ENCODE measurements at places on chromosomes 12 and 14. TPM values are rescaled to one million over a fixed set of nuclear protein-coding genes. Genes with fewer than 3 reads are reported as not detected.

Gene ANKRD33
- not detected for total RNA-seq

- H3K27me3 ChIP-seq: peaks cover 2% of the 10 kb centered on the region
- H3K36me3 ChIP-seq: no peaks in the 10 kb centered on the region
- no peak overlapping the region for H3K4me3 ChIP-seq
- no peak for DNase-seq
- H3K4me1 ChIP-seq: peaks cover 5% of the 10 kb centered on the region
Observed at GRCh38 chr14:78847801-78848200, 677.6 kb downstream of the NRXN3 start.

Gene FZD10
- total RNA-seq: 14.2 TPM

GRCh38 chr12:16096273-16096849 is 181.1 kb downstream of the SLC15A5 start:
- no peaks in the 10 kb centered on the region for H3K4me1 ChIP-seq
- H3K27me3 ChIP-seq: no peaks in the 10 kb centered on the region
- H3K27ac ChIP-seq: no peak overlapping the region
- no peak overlapping the region for H3K4me3 ChIP-seq
- peaks cover 5% of the 10 kb centered on the region for H3K36me3 ChIP-seq

- H3K36me3 ChIP-seq: peaks cover 2% of the 10 kb centered on the region
- H3K4me1 ChIP-seq: peaks cover 33% of the 10 kb centered on the region
- no peak within 1 kb of the TSS for H3K27ac ChIP-seq
- no peak within 1 kb of the TSS for H3K4me3 ChIP-seq
- peaks cover 42% of the 10 kb centered on the region for H3K27me3 ChIP-seq
Observed at GRCh38 chr12:1820191-1820895, at the start of gene LRTM2. Gene LRTM2, plus strand, starts transcription at chr12:1820565. Its CDS starts 7,584 bp downstream, at chr12:1828149.

Gene CACNA1C
- total RNA-seq: 1.6 TPM

- no peaks in the 10 kb centered on the region for H3K36me3 ChIP-seq
- H3K27ac ChIP-seq: no peak overlapping the region
- H3K4me1 ChIP-seq: no peaks in the 10 kb centered on the region
- DNase-seq: no peak
- H3K4me3 ChIP-seq: no peak overlapping the region
Observed at GRCh38 chr12:58774731-58775130, 145.6 kb downstream of the LRIG3 start.

GRCh38 chr14:100076133-100076532 is 10.9 kb downstream of the EVL start:
- H3K4me1 ChIP-seq: peaks cover 55% of the 10 kb centered on the region
- no peak overlapping the region for H3K4me3 ChIP-seq
- H3K36me3 ChIP-seq: no peaks in the 10 kb centered on the region
- no peak overlapping the region for H3K27ac ChIP-seq
- no peak for DNase-seq
- H3K27me3 ChIP-seq: no peaks in the 10 kb centered on the region

DNA sequence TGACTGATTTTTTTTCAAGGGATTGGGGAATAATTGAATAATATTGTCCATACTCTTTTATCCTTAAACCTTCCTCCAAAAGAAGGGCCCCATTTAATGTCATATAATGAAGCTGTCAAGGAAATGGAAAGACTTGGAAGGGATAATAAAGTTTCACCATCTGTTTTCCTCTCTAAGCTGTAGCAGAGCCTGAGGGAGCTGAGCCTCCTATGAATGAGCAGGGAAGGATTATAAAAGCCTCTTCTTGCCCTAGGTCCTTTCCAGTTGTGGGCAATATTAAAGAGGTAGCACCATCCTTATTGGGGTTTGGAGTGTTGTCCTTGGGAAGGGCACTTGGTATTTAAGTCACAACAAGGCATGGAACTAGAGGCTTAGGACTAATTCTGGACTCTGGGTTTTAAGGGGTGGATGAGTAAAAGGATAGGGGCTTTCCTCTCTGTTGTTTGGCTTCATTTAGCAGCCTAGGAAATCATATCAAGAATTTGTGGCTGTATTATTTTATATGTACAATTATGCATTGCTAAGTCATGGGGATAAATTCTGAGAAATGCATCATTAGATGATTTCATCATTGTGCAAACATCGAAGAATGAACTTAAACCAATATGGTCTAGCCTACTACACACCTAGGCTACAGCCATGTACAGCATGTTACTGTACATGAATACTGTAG is 408.5 kb upstream of the DCN start:
- no peak overlapping the region for H3K4me3 ChIP-seq
- H3K4me1 ChIP-seq: peaks cover 15% of the 10 kb centered on the region
- H3K27me3 ChIP-seq: no peaks in the 10 kb centered on the region
- DNase-seq: no peak
- H3K36me3 ChIP-seq: no peaks in the 10 kb centered on the region
- H3K27ac ChIP-seq: no peak overlapping the region

- no peak overlapping the region for H3K4me3 ChIP-seq
- no peak overlapping the region for H3K27ac ChIP-seq
- peaks cover 23% of the 10 kb centered on the region for H3K4me1 ChIP-seq
Observed at GRCh38 chr12:89251342-89252271, 100.7 kb downstream of the DUSP6 start.

DNA sequence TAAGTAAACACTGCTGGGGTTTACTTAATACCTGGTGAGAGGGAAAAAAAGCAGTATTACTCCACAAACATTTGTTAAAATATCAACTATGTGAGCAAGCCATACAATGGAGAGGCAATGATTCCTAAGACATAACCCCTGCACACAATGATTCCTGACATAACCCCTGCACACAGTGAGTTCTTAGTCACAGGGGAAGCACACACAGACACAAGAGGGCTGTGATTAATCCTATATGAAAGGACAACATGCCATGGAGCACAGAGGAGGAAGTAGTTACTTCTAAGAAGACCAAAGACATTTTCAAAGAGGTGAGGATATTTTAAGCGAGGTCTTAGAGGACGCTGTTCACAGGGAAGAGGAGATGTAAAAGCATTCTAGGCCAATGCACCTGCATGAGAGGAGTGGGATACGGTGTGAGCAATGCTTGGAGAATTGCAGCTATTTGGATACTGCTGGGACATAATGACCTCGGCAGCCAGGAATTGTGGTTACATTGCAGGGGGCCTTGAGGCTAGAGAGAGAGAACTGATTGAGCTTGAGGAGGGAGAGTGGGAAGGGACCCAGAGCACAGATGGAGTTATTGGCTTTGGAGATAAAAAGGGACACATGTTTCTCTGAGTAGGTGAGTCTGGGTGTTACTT is 211.9 kb downstream of the APAF1 start:
- DNase-seq: no peak
- H3K27ac ChIP-seq: no peak overlapping the region
- H3K27me3 ChIP-seq: no peaks in the 10 kb centered on the region
- no peak overlapping the region for H3K4me3 ChIP-seq

Gene BCL11B
- 0.28 TPM for total RNA-seq

- no peak overlapping the region for H3K27ac ChIP-seq
- H3K4me1 ChIP-seq: no peaks in the 10 kb centered on the region
- no peaks in the 10 kb centered on the region for H3K27me3 ChIP-seq
- H3K4me3 ChIP-seq: no peak overlapping the region
- no peak for DNase-seq
- H3K36me3 ChIP-seq: peaks cover 7% of the 10 kb centered on the region
Observed at GRCh38 chr12:51721282-51721940, 127.1 kb downstream of the FIGNL2 start.

- H3K36me3 ChIP-seq: no peaks in the 10 kb centered on the region
- H3K4me1 ChIP-seq: peaks cover 4% of the 10 kb centered on the region
- no peak for DNase-seq
- H3K4me3 ChIP-seq: no peak overlapping the region
Observed at GRCh38 chr12:124369055-124369826, 74.3 kb downstream of the RFLNA start.

Gene KCNA5
- not detected for total RNA-seq

DNA sequence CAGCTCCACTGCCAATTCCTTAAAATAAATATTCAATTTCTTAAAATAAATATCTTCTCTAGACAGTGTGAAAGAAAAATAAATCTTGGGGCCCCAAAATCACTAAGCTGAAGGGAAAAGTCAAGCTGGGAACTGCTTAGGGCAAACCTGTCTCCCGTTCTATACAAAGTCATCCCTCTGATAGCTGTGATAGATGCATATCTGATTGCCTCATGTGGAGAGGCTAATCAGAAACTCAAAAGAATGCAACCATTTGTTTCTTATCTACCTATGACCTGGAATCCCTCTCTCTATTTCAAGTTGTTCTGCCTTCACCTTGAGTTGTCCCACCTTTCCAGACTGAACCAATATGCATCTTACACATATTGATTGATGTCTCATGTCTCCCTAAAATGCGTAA is 889.8 kb downstream of the TRHDE start:
- no peak overlapping the region for H3K27ac ChIP-seq
- no peak for DNase-seq
- no peak overlapping the region for H3K4me3 ChIP-seq

Gene EID3
- total RNA-seq: 3.0 TPM

- no peaks in the 10 kb centered on the region for H3K27me3 ChIP-seq
- no peak overlapping the region for H3K27ac ChIP-seq
- DNase-seq: no peak
- H3K4me1 ChIP-seq: no peaks in the 10 kb centered on the region
Observed at GRCh38 chr14:47929334-47929733, 253.9 kb upstream of the MDGA2 start.

DNA sequence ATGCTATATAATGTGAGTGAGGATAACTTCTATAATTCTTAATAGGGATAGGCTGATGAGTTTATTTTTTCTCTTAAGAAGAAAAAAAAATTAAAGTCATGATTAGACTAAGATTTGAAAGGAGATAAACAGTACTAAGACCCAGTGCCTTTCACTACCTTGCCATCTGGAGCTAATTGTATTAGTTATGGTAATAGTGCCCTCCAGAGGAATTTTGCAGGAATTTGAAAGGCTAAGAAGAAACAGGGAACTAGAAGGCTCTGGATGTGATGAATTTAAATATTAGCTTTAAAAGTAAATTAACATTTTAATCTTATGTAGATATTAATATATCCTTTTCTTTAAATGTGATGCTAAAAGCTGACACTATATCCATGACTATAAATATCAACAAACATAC is 36.6 kb upstream of the PIK3C2G start:
- no peak overlapping the region for H3K4me3 ChIP-seq
- no peaks in the 10 kb centered on the region for H3K4me1 ChIP-seq
- H3K27me3 ChIP-seq: no peaks in the 10 kb centered on the region
- DNase-seq: no peak

DNA sequence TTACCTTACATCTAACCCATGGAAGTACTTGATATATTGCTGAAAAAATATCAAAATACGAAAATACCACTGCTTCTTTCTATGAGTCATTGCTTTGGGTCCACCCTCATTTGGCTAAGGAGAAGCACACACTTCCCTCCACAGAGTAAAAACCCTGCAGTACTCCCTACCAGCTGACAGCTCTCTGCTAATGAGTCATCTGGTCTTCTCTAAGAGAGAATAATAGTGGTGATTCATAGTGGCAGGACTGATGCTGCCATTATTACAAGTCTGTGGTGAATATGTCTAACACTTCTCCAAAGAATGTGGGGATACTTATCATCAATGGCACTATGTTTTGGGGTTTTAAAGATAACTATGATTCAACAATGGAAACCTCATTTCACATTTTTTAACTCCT is 90.7 kb downstream of the PPFIA2 start:
- no peaks in the 10 kb centered on the region for H3K36me3 ChIP-seq
- H3K4me3 ChIP-seq: no peak overlapping the region

- H3K4me3 ChIP-seq: no peak overlapping the region
- no peaks in the 10 kb centered on the region for H3K4me1 ChIP-seq
Observed at GRCh38 chr14:105213361-105213760, 32.2 kb upstream of the NUDT14 start.

Gene TMTC1
- 13.1 TPM for total RNA-seq

DNA sequence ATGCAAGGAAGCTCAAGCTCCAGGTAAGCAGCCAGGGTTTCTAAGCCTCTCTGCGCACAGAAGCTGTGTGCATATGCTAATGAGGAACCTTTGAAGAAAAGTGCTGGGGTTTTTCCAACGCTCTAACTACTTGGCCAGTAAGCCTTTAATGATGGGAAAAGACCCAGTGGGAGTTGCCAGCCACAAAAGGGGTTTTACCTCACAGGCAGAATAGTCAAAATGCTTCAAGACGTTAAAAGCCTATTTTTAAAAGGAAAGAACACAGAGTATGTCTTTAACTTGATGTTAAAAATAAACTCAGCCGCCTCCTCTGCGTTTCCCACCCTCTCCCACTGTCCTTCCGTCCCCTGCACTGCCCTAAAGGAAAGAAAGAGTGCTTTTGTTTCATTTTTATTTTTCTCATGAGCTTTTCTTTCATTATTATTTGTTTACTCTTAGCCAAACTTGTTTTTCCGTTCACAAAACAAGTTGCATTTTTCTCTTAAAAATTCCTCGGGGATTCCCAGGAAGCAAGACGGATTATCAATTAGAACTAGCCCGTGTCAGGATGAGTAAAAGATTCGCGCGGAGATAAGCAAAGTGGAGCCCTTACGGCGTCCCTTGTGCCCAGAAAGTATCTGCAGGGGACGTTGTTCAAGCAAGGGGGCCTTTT is 209.8 kb upstream of the NUDT4 start:
- H3K27ac ChIP-seq: peak overlapping the region; percentile 87
- no peak for DNase-seq
- no peaks in the 10 kb centered on the region for H3K36me3 ChIP-seq
- peak overlapping the region; percentile 86 for H3K4me3 ChIP-seq

- no peak for DNase-seq
- peaks cover 5% of the 10 kb centered on the region for H3K4me1 ChIP-seq
- H3K4me3 ChIP-seq: no peak overlapping the region
- peaks cover 32% of the 10 kb centered on the region for H3K27me3 ChIP-seq
Observed at GRCh38 chr12:132282031-132282949, 47.1 kb downstream of the GALNT9 start.

DNA sequence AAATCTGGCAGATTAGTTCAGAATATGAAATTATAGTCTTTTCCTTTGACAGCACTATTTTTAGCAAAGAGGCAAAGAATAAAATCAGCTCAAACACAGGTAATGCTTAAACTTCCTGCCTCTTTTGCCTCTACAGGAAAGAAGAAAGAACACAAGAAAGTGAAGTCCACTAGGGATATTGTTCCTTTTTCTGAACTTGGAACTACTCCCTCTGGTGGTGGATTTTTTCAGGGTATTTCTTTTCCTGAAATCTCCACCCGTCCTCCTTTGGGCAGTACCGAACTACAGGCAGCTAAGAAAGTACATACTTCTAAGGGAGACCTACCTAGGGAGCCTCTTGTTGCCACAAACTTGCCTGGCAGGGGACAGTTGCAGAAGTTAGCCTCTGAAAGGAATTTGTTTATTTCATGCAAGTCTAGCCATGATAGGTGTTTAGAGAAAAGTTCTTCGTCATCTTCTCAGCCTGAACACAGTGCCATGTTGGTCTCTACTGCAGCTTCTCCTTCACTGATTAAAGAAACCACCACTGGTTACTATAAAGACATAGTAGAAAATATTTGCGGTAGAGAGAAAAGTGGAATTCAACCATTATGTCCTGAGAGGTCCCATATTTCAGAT is 17.4 kb downstream of the TMPO start:
- no peaks in the 10 kb centered on the region for H3K27me3 ChIP-seq
- DNase-seq: no peak
- H3K36me3 ChIP-seq: peaks cover 21% of the 10 kb centered on the region
- H3K27ac ChIP-seq: no peak overlapping the region

GRCh38 chr12:98419795-98420404 is 95.5 kb upstream of the TMPO start:
- H3K36me3 ChIP-seq: no peaks in the 10 kb centered on the region
- no peaks in the 10 kb centered on the region for H3K27me3 ChIP-seq
- no peak overlapping the region for H3K27ac ChIP-seq
- peaks cover 24% of the 10 kb centered on the region for H3K4me1 ChIP-seq
